ENCODE measurements at places on chromosomes 12 and 14. TPM values are rescaled to one million over a fixed set of nuclear protein-coding genes. Genes with fewer than 3 reads are reported as not detected.
A peak's percentile ranks its signal among the peaks of the same experiment; 100 is the strongest.

- DNase-seq: no peak
- H3K4me1 ChIP-seq: peaks cover 54% of the 10 kb centered on the region
- peaks cover 1% of the 10 kb centered on the region for H3K36me3 ChIP-seq
- no peak overlapping the region for H3K4me3 ChIP-seq
Measured at GRCh38 chr12:124558313-124558712, 9.1 kb downstream of the NCOR2 start.

- no peak for DNase-seq
- H3K27ac ChIP-seq: no peak overlapping the region
- no peaks in the 10 kb centered on the region for H3K36me3 ChIP-seq
- peaks cover 2% of the 10 kb centered on the region for H3K4me1 ChIP-seq
- H3K27me3 ChIP-seq: peaks cover 4% of the 10 kb centered on the region
- no peak overlapping the region for H3K4me3 ChIP-seq
Measured at GRCh38 chr12:42282294-42282693, 43.6 kb downstream of the ZCRB1 start.

DNA sequence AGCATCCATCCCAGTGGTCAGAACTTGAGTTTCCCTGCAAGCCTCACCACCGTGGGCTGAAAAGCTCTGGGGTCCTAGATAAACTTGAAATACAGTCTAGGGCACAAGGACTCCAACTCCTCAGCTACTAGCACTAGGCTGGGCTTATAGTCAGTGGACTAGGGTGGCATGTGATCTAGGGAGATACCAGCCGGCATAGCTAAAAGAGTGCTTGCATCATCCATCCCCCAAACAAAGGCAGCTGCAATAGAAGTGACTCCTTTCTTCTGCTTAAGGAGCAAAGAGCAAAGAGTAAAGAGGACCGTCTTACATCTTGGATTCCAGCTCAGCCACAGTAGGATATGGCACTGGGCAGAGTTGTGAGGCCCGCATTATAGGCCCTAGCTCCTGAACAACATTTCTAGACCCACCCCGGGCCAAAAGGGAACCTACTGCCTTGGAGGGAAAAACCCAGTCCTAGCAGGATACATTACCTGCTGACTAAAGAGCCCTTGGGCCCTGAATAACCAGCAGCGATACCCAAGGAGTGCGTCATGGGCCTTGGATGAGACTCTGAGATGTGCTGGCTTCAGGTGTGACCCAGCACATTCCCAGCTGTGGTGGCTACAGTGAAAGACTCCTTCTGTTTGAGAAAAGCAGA, 17.9 kb upstream of the SOS2 start:
- no peaks in the 10 kb centered on the region for H3K4me1 ChIP-seq
- no peaks in the 10 kb centered on the region for H3K27me3 ChIP-seq
- H3K4me3 ChIP-seq: no peak overlapping the region
- DNase-seq: no peak
- H3K27ac ChIP-seq: no peak overlapping the region

DNA sequence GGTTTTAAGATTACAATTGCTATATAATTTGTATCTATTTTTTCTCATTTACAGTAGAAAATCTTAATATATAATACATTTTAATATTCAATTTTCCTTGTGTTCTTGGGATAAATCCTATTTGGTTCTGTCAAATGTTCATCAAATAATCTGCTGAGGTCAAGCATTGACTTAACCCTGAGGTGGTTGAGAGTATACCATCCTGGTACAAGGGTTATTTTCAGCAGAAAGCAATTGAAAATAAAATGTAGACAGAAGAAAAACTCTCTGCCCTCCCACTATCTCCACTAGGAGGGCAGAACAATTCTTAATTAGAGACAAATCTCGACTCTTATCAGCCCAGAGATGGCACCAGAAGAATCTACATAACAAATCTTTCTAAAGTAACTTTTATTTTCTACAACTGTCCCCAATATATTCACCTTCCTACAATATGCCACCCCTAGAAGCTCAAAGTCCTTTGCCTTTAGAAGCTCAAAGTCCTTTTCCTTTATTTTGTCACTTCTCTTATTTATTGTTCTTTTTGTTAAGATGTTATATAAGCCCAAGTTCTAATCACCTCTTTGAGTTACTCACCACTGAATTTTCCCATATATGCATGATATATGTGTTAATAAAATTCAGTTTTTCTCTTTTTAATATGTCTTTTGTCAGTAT, 57.9 kb upstream of the ERGIC2 start:
- no peaks in the 10 kb centered on the region for H3K36me3 ChIP-seq
- H3K27ac ChIP-seq: no peak overlapping the region
- H3K4me3 ChIP-seq: no peak overlapping the region
- no peak for DNase-seq

KLRG1 gene
- 10.1 TPM for total RNA-seq

GRCh38 chr12:5524769-5525436, 93.0 kb downstream of the NTF3 start:
- no peak overlapping the region for H3K4me3 ChIP-seq
- H3K27ac ChIP-seq: no peak overlapping the region
- H3K36me3 ChIP-seq: no peaks in the 10 kb centered on the region

DNA sequence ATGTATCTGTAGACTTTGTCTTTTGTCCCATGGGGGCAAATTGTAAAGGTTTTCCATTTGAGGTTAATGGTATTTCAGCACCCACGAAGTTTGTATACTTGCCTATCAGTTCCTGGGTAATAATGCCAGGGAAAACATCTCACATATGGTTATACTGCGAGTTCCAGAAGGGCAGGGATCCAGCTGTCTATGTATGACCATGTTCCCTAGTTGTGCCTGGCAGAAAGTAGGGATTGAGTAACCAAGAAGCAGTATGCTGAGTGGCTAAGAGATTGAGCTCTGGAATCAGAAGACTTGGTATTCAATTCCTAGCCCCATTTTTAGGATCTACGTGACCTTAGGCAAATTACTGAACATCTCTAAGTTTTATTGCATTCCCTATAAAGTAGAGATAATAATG, 173.2 kb upstream of the PWP1 start:
- no peak overlapping the region for H3K27ac ChIP-seq
- no peaks in the 10 kb centered on the region for H3K27me3 ChIP-seq
- no peak for DNase-seq

DNA sequence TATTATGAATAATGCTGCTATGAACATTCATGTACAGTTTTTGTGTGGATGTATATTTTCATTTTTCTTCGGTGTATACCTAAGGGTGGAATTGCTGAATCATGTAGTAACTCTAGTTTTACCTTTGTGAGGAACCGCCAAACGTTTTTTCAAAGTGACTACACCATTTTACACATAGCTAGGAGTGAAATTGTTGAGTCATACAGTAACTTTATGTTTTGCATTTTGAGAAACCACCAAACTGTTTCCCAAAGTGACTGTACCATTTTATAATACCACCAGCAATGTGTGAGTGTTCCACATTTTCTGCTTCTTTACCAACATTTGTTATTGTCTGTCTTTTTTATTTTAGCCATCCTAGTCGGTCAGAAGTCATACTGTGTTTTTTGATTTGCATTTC, 3.1 kb upstream of the TPH2 start:
- peaks cover 33% of the 10 kb centered on the region for H3K27me3 ChIP-seq
- H3K4me1 ChIP-seq: peaks cover 4% of the 10 kb centered on the region
- no peak overlapping the region for H3K27ac ChIP-seq
- H3K36me3 ChIP-seq: no peaks in the 10 kb centered on the region
- no peak for DNase-seq

GRCh38 chr14:58718226-58719205, 80.8 kb downstream of the DACT1 start:
- H3K4me1 ChIP-seq: peaks cover 5% of the 10 kb centered on the region
- H3K27me3 ChIP-seq: peaks cover 4% of the 10 kb centered on the region
- H3K4me3 ChIP-seq: no peak overlapping the region

DNA sequence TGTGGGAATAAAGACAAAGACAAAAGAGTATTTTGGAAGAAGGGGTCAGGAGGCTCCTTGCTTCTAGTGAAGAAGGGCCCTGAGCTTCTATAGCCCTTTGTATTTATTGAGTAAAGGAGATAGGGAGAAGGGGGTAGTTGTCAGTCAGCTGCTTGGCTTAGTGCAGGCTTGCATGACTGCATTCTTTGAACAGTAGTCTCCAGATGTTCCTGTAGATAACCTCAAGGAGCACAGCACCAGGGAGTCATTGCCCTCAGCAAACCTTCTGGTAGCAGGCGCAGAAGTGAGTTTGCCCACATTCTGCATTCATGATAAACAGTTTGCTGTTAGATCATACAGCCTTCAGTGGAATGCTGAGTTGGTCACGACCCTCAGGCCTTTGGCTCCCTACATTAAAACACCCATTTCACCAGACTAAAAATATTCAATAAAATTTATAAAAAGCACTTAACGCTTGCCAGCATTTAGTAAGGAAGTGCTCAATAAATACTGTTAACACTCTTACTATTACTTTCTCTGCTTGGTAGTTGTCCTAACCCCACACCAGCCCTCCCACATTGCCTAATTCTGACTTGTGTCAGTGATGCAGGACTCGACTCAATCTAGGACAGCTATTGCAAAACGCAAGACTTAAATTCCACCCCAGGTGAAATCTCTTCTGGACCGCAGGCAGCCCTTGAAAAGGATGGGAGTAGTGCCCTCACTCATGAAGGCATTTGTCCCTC, 3.0 kb upstream of the DHRS4 start:
- DNase-seq: no peak
- peaks cover 31% of the 10 kb centered on the region for H3K4me1 ChIP-seq
- H3K27ac ChIP-seq: no peak overlapping the region
- no peaks in the 10 kb centered on the region for H3K27me3 ChIP-seq
- H3K36me3 ChIP-seq: peaks cover 2% of the 10 kb centered on the region

DNA sequence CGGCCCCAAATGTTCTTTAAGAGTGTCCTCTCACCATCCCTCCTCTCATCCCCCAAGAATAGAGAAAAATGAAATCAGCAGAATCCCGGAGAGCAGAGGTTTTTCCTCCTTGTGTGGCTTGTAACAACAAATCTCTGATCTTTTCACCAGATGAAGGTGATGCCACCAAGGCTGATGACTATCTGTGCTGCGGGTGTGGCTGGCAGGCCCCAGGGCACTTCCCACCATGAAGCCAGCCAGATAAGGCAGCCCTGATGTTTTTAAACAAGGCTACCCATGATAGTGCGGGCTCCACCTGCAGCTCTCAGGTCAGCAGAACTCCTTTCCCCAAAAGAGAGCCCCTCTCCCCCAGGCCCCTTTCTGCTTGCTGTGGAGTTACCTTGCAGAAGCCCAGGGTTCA, 58.0 kb upstream of the PARP11 start:
- H3K27me3 ChIP-seq: peaks cover 3% of the 10 kb centered on the region
- H3K4me3 ChIP-seq: no peak overlapping the region
- H3K36me3 ChIP-seq: no peaks in the 10 kb centered on the region
- DNase-seq: no peak
- H3K4me1 ChIP-seq: peaks cover 52% of the 10 kb centered on the region

MARK3 gene
- 69.2 TPM for total RNA-seq

DNA sequence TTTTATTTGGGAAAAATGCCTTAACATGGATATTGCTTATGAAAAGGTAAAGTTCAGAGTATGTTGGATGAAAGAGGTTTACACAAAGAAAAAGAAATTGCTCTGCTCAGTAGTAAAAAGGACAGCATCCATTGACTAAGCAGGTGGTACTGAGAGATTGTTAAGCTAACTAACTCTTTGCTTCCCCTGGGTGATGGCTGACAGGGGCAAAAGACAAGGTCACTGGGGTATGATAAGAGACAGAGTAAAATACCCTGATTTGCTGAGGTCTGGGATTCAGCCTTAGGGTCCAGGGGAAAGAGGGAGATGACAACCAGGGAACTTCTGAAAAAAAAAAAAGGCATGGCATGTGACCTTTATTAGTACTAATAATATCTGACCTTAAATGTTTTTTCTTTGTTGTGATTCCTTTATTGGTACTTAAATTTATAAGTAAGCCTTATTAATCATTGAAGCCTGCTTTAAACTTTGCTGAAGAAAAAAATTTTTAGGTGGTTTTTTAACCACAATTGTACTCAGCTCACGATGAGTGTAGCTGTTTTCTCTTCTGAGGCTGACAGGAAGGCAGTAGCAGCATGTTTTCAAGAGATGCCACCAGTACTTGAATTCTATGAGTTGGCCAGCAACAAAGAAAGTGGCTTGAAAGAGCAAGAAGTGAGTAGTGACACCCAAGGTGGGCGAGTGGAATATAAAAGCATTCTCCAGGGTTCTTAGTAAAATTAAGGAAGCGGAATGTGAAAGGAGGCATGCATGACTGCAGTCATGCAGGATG, 43.7 kb upstream of the KITLG start:
- no peak overlapping the region for H3K4me3 ChIP-seq
- H3K4me1 ChIP-seq: no peaks in the 10 kb centered on the region
- H3K27ac ChIP-seq: no peak overlapping the region
- no peaks in the 10 kb centered on the region for H3K36me3 ChIP-seq
- no peak for DNase-seq

KCNK13 gene
- total RNA-seq: not detected

DNA sequence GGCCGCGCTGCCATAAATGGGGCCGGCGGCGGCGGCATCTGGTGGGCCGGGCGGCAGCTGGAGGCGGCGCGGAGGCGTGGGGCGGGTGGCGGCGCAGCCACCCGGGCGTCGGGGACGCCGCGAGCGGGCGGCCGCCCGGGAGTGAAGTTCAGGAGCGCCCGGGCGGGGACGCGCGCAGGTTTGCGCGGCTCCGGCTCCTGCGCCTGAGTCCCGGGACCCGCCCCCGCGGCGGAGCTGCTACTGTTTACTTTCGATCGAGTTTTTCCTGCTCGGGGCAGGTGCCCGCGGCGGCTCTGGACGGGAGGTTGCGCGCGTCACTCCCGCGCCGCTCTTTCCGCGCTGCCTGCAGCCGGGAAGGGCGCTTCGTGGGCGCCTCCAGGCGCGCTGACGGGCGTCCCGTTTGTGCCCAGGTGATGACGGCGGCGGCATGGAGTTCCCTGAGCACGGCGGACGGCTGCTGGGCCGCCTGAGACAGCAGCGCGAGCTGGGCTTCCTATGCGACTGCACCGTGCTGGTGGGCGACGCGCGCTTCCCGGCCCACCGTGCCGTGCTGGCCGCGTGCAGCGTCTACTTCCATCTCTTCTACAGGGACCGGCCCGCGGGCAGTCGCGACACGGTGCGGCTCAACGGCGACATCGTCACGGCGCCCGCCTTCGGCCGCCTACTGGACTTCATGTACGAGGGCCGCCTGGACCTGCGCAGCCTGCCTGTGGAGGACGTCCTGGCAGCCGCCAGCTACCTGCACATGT, at the start of gene ZBTB42:
Gene ZBTB42 (plus strand): TSS at position 331 of the 749 bp plus-strand sequence. CDS start 97 bp downstream, at position 428.
- peaks cover 17% of the 10 kb centered on the region for H3K4me1 ChIP-seq
- no peaks in the 10 kb centered on the region for H3K36me3 ChIP-seq
- peak; percentile 71 for DNase-seq
- H3K4me3 ChIP-seq: peak within 1 kb of the TSS; percentile 76
- no peaks in the 10 kb centered on the region for H3K27me3 ChIP-seq

DNA sequence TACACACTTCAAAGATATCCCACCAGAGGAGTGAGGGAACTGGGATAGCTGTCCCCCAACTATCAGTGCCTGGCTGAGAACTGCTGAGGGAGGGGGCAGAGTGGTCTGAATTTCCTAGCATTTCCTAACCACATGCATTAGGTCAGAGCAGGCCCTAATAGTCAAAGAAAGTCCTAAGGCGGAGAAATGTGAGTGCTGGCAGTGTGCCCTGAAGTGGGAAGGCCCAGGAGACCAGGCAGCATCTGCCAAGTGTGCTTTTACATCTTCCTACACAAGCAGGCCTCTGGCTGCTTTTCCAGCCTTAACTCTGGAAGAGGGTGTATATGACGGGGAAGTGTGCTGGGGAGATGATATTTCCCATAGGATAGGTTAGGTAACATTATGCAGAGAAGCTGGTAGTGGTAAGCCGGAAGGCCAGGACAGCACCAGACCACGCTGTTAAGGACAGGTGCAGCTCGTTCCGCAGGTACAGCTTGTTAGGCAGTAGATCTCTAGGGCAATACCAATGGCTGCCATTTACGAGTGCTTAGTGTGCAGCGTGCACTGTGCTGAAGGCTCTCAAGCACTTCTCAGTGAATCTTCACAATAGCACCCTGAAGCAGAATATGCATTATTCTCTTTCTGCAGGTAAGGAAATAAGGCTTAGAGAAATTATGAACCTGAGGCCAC, 9.1 kb upstream of the CCDC198 start:
- H3K4me3 ChIP-seq: no peak overlapping the region
- no peaks in the 10 kb centered on the region for H3K36me3 ChIP-seq
- H3K27me3 ChIP-seq: no peaks in the 10 kb centered on the region
- no peak for DNase-seq
- H3K4me1 ChIP-seq: no peaks in the 10 kb centered on the region
- H3K27ac ChIP-seq: no peak overlapping the region
